HEK293T (cell line): ENCODE measurements at places on chromosomes 12 and 14.
A peak's percentile ranks its signal among the peaks of the same experiment; 100 is the strongest.

DNA sequence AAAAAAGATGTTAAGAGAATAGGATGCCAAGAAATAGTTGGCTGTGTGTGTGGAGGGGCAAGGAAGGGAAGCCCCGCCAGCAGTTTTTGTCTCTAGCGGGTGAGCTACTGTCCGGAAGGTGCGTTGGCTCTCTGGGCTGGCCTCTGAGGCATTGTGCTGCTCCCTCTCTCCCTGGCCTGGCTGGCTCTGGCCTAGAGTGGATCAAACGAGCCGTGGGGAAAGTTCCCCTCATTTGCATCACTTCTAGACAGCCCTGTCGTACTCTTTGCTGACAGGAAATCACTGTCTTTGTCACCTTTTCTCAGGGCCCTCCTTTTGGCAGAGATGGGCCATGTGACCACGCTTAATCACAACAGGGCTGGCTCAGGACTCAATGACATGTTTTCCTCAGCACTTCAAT lies 236.1 kb upstream of the NPAS3 start:
- DNase-seq: no peak

DNA sequence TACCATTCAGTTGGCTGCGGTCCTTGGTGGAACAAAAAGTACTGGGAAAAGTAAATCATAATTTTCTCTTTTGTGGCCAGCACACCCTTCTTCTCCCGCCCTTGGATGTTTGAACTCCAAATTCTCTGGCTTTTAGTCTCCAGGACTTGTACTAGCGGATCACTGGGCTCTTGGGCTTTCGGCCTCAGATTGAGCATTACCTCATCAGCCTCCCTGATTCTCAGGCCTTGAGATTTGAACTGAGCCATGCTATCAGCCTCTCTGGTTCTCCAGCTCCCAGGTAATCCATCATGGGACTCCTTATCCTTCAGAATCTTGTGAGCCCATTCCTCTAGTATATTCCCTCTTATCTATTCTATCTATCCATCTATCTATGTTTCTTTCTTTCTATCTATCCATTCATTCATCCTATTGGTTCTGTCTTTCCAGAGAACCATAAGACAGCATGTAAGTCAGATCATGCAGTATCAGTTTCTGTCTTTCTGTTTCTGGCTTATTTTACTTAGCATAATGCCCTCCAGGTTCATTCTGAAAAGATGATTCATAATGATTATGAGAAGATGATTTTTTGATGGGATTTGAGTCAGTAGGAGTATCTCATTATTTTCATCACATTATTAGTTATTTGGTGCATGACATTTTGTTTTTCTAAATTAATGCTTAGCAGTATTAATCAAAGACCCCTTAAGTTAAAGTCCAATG lies 814.9 kb downstream of the LRFN5 start:
- DNase-seq: no peak

DNA sequence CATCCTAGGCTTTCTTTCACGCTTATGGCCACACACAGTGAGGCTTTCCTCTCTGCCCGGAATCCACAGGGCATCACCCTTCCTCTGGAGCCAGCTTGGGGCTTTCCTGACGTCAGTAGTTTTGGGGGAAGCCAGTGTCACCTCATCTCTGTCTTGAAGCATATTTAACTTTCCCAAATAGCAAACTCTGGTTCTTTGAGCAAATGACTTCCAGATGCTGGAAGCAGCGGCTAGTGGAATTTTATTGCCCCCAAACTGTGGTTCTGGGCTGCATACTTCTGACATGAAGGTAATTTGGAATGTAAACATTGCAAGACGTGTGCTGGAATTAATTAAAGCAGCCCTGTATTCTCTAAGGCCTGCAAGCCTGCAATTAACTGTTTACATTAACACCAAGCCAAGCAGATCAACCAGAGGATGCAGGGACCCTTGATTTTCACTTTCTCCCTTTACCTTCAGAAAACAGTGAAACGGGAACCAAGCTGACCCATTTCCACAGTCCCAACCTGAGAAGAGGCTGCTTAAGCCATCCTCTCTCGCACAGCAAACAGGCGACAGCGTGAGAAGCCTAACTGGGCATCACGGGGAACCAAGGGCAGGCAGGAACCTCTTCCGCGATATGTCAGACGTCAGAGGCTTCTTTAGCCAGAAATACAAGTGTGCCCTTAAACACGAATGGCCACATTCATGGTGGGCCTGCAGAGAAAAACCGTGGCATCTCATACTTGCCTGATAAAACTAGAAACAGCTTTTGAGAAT lies 258.4 kb downstream of the CACNA1C start:
- DNase-seq: no peak

DNA sequence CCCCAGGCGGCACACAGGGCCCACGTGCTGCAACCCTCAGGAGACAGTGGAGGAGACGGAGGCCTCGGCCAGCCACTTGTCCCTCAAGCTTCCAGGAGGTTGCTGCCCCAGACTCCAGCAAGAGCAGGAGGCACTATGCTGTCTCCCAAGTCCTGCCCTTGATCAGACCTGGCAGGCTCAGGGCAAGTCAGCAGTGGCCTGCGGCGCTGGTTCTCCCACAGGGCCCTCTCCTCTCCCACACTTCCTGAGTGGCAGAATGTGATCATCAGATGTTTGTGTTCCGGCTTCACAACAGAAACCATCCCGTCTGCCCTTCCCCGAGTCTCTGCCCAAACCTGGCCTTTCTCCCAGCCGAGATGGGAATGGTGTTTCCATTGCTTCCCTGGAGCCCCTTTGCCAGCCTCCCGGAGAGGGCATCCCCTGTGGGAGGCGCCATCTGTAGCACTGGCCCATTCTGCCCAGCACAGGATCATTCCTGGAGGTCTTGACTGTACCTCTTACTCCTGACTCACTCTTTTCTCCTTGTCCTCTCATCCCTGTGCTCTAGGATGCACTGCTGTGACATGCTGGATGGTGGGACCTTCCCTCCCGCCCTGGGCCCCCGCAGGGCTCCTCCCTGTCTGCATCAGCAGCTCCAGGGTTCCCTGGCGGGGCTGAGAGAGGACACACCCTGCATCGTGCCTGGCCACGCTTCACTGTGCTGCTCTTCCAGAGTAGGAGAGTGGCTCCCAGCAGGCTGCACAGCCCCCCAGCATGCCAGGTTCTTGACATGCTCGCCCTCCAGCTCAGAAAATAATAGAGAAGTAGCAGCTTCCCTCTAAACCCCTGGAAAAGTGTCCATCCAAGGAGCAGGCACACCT lies 114.7 kb upstream of the FKBP4 start:
- no peak for DNase-seq

- no peak for DNase-seq
Measured at GRCh38 chr14:50997712-50998111, 53.4 kb upstream of the PYGL start.

DNA sequence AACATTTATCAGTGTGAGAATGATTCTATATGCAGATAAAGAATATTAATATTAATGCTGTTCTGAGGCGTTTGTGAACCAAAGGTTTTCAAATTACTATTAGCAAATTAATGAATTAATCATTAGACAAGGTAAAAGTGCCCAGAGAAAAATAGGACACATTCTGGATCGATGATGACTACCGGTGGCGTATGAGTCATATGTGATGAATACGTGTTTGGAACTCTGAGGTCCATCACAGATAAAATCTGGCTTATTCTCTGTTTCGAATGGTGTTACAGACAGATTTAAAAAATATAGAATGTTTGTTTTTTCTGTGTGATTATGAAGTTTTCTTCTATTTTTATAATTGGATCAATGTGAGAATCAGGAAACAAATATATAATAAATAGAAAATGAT lies 79.2 kb upstream of the RTL1 start:
- DNase-seq: no peak

- DNase-seq: no peak
Measured at GRCh38 chr12:106300761-106301160, 1.8 kb upstream of the TCP11L2 start.

GRCh38 chr12:89157413-89157812 lies 194.9 kb downstream of the DUSP6 start:
- DNase-seq: no peak

GRCh38 chr12:107247650-107248049 lies 154.3 kb upstream of the CRY1 start:
- no peak for DNase-seq

DNA sequence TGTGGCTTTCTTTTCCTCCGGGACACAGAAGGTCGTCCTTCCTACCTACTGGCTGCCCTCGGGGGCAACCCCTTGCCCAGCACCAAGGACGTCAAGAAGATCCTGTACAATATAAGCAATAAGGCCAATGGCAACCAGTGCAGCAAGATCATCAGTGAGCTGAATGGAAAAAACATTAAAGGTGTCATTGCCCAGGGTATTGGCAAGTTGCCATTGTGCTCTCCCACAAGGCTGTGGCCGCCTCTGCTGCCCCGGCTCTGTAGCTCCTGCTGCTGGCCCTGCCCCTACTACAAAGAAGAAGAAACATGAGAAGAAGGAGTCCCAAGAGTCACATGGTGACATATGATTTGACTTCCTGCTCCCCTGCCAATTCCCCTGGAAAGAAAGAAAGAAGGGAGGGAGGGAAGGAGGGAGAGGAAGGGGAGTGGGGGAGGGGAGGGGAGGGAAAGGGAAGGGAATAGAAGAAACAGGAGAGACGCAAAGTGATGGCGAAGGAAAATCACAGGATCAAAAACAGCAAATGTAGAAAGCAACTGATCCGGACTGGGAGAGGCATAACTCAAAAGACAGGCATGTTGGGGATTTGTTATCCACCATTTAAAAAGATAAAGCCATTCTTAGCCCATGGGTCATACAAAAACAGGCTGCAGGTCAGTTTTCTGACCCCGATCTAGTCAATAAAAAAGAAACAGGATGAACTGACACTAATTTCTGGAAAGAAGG lies 61.3 kb upstream of the RESF1 start:
- peak; percentile 31 for DNase-seq

DNA sequence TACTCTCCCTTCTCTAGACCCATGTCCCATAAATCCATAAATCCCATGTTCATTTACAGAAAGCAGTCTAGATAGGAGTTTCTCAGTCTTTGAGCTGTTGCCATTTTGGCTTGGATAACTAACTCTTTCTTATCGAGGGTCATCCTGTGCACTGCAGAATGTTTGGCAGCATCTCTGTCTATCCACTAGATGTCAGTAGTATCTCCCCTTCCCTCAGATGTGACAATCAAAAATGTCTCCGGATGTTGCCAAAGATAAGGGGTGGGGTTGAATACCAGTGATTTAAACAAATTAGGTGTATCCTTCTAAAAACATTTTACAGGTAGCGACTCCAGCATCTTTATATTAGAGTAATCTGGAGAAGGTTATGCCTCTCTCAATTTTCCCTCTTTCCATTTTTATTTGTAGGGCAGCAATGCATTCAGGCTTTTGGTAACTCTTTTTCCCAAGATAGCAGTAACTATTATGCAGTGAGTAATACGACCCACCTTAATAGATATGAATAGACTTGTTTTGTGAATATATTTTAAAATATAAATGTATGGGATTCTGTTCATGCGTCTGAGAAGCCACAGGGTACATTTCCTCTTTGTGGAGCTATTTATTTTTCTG lies 100.7 kb downstream of the LRRK2 start:
- peak; percentile 49 for DNase-seq

DNA sequence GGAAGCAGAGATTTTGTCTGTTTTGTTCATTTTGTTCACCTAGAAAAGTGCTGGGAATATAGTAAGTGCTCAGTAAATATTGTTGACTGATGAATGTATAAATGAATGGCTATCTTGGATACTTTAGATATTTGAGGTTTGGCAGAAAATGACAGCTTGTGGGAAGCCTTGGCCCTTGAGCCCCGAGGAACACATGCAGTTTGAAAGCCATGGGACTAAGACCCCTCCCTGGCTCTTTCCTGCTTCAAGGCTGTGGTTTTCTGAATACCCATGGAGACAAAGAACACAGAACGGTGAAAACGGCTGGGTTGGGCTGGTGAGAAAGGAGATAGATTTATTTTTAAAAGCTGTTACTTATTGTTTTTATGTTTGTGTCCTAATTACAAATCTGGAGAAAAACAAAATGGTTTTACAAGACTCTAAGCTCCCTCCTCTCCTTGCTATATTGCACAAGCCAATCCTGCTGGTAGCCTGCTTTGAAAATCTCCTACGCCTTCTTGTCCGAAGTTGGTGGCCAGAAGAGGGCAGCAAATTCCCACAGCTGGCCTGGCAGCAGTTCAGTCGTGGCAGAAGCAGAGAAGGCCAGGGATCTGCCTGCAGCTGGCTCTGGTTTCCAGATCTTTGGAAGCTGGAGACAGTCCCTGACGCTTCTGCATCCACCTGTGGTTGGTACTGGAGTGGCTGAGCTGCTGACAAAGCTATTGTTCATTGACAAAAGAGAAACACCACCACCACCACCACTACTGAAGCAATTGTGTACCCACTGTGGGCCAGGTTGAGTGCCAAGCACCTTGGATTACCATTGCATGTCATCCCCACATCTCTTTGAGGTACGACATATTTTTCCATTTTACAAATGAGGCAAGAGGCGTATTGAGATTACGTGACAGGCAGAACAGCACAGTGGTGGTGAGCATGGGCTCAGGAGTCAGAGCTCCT lies 5.2 kb upstream of the KRT85 start:
- DNase-seq: peak; percentile 80

GRCh38 chr14:106378191-106378590 lies 851.8 kb downstream of the TMEM121 start:
- no peak for DNase-seq

DNA sequence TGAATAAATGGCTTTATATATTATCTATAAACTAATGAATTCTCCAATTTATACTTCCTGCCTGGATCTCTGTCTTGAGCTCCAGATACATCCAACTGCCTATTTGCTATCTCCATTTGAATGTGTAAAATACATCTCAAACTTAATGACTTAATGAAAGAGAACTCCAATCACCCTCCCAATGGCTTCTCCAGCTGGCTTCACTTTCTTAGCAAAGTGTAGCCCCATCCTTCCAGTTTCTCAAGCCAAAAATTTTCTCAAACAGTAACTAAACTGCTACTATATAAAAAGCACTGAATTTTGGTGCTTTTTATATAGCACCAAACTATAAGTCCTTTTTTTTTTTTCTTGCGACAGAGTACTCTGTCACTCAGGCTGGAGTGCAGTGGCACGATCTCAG lies 2.6 kb downstream of the CRY1 start:
- DNase-seq: no peak

GRCh38 chr14:64779472-64779871 lies 75.2 kb downstream of the PLEKHG3 start:
- DNase-seq: no peak

- no peak for DNase-seq
Measured at GRCh38 chr14:60642270-60643140, 6.8 kb downstream of the SIX1 start.

GRCh38 chr14:69493791-69494190 lies 9.3 kb downstream of the PLEKHD1 start:
- DNase-seq: no peak

- DNase-seq: no peak
Measured at GRCh38 chr12:67078957-67079356, 190.2 kb upstream of the CAND1 start.

- no peak for DNase-seq
Measured at GRCh38 chr14:54713379-54713778, 146.5 kb downstream of the SAMD4A start.
